ENCODE measurements at places on chromosomes 16 and 17.

DNA sequence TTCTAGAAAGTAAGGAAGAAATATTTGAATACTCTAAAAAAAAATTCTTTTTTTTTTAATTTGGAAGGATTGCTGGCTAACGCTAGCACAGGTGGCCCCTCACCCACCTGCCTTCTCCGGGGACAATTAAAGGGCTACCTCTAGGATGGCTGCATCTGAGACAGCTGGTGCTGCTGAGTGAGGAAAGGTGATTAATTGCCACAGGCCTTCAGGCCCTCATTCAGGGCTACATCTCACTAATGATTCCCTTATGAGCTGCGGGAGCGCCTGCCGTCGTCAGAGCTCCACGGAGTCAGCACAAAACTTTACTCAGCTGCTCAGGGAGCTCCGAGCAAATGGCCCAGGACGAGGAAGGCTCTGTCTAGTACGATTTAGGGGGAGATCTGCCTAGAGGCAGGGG, 27.0 kb upstream of the AKTIP start:
- no peak for DNase-seq

DNA sequence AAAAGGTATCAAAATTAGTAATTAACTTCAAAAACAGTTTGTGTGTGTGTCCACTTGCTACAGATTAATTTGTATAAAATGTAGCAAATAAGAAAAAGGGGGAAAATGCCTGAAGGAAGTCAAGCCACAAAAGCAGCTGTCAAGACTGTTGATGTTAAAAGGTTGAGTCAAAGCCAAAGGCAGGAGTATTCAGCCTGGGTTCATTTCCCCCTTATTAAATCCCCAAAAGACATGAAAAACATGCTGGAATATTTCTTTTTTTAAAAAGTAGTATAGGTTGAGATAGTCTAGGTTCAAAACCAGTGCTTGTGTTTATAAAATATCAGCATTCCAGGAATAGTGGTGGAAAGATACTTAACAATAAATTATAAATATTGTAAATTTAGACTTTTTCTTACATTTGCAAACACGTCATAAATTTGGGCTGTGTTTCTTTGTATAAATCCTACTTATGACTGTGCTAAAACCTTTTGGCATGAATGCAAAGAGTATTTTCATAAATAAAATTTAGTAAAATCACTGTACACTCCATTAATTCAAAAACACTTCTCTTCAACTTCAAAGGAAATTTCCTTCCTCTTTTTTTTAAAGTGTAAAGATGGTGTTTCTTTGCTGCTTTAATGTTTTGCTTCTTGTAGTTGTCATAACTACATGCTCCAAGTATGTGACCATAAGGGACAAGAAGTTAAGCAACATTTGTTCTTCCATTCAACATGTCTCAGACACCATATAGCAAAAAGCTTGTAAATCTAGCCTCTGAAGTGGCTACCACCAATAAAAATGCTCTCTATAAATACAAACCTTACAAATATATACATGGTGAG, 72.0 kb downstream of the SKAP1 start:
- no peak for DNase-seq

DNA sequence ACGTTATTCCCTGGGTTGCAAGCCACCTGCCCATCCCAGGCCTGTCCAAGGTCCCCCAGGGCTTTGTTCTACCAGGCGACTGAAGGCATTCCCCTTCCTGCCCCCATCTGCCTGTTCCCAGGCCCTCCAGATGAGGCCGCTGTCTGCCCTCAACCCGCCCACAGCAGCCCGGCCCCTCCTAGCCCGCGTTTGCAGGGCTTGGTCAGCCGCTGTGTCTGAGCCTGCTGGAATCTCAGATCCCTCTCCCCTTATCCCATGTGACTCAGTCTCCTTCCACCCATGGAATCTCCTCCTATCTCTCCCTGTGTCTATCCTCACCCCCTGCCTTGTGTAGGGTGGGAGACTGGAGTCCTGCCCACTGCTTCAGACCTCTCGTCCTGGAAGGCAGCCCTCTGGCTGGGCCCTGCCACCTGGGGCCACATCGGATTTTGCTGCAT, 186.0 kb upstream of the TNRC6C start:
- no peak for DNase-seq

GRCh38 chr16:73888840-73889490, 407.6 kb upstream of the PSMD7 start:
- no peak for DNase-seq

GRCh38 chr16:49637933-49638672, 217.8 kb downstream of the ZNF423 start:
- no peak for DNase-seq

DNA sequence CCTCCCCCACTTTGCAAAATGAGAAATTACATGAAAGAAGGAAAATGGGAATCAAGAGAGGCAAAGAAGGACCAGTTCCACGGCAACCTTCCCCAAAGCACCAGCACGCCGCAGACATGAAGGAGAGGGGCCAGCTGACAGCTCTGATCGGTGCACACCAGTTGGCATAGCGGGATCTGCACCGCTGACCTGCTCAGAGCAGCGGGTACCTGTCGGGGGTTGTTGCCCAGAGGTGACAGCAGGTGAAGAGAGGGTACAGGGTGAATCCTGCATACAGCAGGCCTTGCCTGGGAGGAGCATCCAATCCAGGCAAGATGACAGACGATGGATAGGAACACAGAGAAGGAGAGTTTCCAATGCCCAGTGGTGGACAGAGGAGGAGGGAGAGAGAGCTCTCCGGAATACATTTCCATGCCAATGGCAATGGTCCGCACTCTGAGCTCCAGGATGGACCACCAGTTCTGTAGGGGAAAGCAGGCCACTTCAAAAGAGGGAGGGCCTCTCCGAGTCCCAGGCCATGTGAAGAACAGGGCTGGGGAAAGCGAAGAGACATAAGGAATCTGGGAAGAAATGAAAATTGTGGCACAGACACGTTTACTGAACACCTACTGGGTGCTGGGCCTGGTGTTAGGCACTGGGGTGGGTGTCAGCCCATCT, 24.0 kb downstream of the CEP295NL start:
- DNase-seq = no peak

Data from hepatic stellate cell (primary cell).